ENCODE measurements at places on chromosomes 7 and 10. TPM values are rescaled to one million over a fixed set of nuclear protein-coding genes. Genes with fewer than 3 reads are reported as not detected.

Gene PRKCQ
- total RNA-seq: 1.9 TPM

GRCh38 chr10:80280071-80280800, 9.2 kb downstream of the MAT1A start:
- no peak for DNase-seq

Gene SLC39A12
- not detected for total RNA-seq

- no peak for DNase-seq
Observed at GRCh38 chr7:57427594-57427993, 22.4 kb upstream of the ZNF716 start.

Measured in astrocyte (in vitro differentiated cells and primary cell).